ENCODE measurements at places on chromosomes 16 and 17. TPM values are rescaled to one million over a fixed set of nuclear protein-coding genes. Genes with fewer than 3 reads are reported as not detected.

DNA sequence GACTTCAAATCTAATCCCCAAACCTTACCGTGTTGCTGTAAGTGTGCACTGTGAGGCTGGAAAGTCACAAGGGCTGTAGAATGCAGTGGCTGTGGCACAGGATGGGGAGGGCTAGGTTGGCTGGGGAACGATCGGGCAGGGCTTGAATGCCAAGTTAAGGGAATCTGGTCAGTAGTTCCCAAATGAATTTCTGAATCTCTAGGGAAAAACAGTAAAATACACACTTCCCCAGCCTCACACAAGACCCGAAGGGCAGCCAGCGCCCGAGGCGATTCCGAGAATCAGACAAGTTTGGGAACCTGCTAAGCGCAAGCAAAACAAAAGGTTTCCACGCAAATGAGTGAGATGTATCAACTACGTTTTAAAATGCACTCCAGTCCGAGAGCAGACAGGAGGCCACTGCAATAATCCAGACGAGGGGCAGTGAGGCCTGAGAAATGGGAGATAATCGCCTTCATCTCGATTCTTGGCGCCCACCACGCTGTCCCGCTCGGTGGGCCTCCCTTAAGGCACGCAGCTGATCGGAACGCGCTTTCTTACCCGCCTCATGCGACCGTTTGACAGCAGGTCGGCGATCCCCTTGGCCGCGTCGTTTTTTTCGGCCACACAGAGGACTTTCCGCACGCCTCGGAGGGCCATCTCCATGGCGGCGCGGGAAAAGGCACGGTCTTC lies 599 bp downstream of the TOP3A start:
- H3K27ac ChIP-seq, result peak overlapping the region; percentile 100
- H3K4me3 ChIP-seq, result peak overlapping the region; percentile 94
- H3K36me3 ChIP-seq, result peaks cover 38% of the 10 kb centered on the region

DNA sequence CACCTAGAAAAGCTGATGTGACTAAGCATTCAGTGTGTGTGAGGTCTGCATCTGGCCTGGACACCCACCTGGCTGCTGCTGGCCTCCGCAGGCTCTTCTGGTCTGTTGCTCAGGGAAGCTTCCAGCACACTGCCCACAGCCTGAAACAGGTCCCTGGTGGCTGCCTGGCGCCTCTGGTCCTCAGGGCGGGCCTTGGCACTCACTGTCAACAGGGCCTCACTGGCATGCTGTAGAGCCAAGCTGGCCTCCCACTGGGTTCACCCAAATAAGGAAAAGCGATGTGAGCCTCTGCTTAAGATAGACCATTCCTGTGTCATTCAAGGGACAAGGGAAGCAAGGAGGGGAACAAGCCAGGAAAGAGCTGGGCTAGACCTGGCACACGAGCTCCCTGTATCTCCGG lies 70.6 kb upstream of the BCO1 start:
- no peaks in the 10 kb centered on the region for H3K36me3 ChIP-seq
- H3K27me3 ChIP-seq, result no peaks in the 10 kb centered on the region
- no peak for DNase-seq
- no peak overlapping the region for H3K4me3 ChIP-seq

- H3K27ac ChIP-seq, result no peak overlapping the region
- no peaks in the 10 kb centered on the region for H3K27me3 ChIP-seq
- H3K4me3 ChIP-seq, result no peak overlapping the region
Observed at GRCh38 chr16:84410361-84411138, 42.2 kb downstream of the ATP2C2 start.

GRCh38 chr16:30601966-30602365 lies 8.2 kb downstream of the ZNF689 start:
- DNase-seq, result no peak
- H3K27ac ChIP-seq, result 0 out of 2 replicates have a peak overlapping the region, but pooled peaks have one; percentile 18
- peaks cover 30% of the 10 kb centered on the region for H3K36me3 ChIP-seq
- no peaks in the 10 kb centered on the region for H3K27me3 ChIP-seq
- no peaks in the 10 kb centered on the region for H3K4me1 ChIP-seq

Gene CA4
- 5.4 TPM for total RNA-seq

Gene PRMT7
- 50.3 TPM for total RNA-seq

GRCh38 chr16:81035975-81036750 lies 521 bp downstream of the ATMIN start:
- peak; percentile 54 for DNase-seq
- H3K4me1 ChIP-seq, result peaks cover 11% of the 10 kb centered on the region
- peak overlapping the region; percentile 83 for H3K4me3 ChIP-seq
- peak overlapping the region; percentile 35 for H3K27ac ChIP-seq
- no peaks in the 10 kb centered on the region for H3K27me3 ChIP-seq
- peaks cover 29% of the 10 kb centered on the region for H3K36me3 ChIP-seq

- H3K4me1 ChIP-seq, result 0 out of 2 replicates have a peak, but pooled peaks cover 6% of the 10 kb centered on the region
- H3K27ac ChIP-seq, result no peak overlapping the region
- H3K27me3 ChIP-seq, result no peaks in the 10 kb centered on the region
- no peaks in the 10 kb centered on the region for H3K36me3 ChIP-seq
- DNase-seq, result no peak
- no peak overlapping the region for H3K4me3 ChIP-seq
Observed at GRCh38 chr16:53953336-53953735, 249.4 kb downstream of the FTO start.

DNA sequence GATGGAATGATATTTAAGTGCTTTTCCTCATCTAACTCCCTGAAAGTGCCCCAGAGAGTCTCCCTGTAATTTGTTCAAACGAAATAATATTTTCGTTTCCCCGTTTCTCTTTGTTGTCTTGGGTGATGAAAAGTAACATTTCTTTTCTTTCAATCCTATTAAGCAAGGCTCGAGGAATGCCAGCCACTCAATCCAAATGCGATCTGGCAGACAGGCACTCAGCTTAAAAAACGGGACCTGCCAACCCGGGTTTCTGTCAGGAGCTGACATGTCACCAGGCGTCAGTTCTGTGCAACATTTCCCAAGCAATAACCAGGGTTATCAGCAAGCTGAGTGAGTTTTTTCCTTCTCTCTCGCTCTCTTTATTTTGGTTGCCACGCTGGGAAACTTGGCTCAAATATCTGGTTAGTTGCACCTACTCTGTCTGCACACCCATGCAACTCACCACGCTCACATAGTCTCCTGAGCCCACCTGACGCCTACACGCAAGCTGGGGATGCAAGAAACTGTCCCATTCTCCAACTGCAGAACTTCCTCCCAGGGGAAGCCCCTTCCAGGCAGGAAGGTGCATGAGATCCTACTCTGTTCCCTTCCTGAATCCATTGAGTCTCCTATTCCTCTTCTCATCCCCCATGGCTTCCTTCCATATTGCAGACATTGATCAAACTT lies 208.2 kb downstream of the C16orf78 start:
- H3K4me3 ChIP-seq, result no peak overlapping the region
- H3K27me3 ChIP-seq, result no peaks in the 10 kb centered on the region
- peaks cover 35% of the 10 kb centered on the region for H3K4me1 ChIP-seq
- H3K27ac ChIP-seq, result peak overlapping the region; percentile 12
- no peak for DNase-seq

DNA sequence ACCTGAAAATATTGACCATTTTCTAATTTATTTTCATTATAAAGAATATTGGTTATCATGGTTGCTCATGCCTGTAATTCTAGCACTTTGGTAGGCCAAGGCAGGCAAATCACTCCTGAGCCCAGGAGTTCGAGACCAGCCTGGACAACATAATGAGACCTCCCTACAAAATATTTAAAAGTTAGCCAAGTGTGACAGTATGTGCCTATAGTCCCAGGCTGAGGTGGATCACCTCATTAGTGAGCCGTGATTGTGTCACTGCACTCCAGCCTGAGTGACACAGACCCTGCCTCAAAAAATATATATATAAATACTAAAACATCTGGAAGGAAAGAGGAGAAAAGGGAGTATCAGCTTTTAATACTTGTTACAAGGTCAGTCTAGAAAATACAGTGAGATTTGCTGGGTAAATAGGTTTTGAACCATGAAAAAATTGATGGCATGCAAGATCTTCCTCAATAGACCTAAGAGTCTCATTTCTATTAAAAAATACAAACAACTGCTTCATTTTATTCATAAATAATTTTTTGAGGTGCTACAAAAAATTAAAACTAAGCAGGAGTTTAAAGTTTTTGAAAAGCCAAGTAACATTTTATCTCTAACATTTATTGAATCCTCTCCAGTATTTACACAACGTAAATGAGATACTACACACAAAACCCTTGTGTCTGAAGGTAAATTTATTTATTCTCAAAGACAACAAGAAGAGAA lies 47.7 kb downstream of the TUBD1 start:
- peaks cover 72% of the 10 kb centered on the region for H3K4me1 ChIP-seq
- H3K36me3 ChIP-seq, result peaks cover 30% of the 10 kb centered on the region
- no peaks in the 10 kb centered on the region for H3K27me3 ChIP-seq
- H3K4me3 ChIP-seq, result no peak overlapping the region
- no peak for DNase-seq
- no peak overlapping the region for H3K27ac ChIP-seq

GRCh38 chr17:74117087-74117698 lies 86.3 kb upstream of the RPL38 start:
- no peak overlapping the region for H3K4me3 ChIP-seq
- peaks cover 46% of the 10 kb centered on the region for H3K4me1 ChIP-seq
- no peak for DNase-seq
- H3K27me3 ChIP-seq, result peaks cover 6% of the 10 kb centered on the region
- peaks cover 4% of the 10 kb centered on the region for H3K36me3 ChIP-seq
- H3K27ac ChIP-seq, result peak overlapping the region; percentile 63

- H3K4me3 ChIP-seq, result peak overlapping the region; percentile 72
- no peak overlapping the region for H3K27ac ChIP-seq
- H3K27me3 ChIP-seq, result peaks cover 59% of the 10 kb centered on the region
Observed at GRCh38 chr17:45222289-45222995, 757 bp downstream of the FMNL1 start.

DNA sequence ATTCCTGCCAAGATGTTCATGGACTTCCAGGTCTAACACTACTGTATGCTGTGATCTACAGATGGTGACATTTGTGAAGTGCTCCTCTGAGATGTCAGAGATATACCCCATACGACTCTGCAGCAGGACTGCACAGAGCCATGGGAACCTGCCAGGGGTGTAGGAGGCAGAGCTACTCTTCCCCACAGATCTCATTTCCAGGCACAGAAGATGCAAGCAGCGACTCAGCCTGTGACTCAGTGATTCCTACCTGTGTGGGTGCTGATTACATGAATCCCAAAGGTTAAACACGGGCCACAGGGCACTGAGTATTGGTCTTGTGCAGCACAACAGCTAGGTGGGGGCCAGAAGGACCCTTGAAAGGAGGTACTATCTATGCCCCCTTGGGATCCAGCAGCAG lies 137.0 kb upstream of the SOX9 start:
- no peaks in the 10 kb centered on the region for H3K36me3 ChIP-seq
- no peaks in the 10 kb centered on the region for H3K4me1 ChIP-seq
- H3K4me3 ChIP-seq, result no peak overlapping the region
- H3K27me3 ChIP-seq, result no peaks in the 10 kb centered on the region
- DNase-seq, result no peak
- no peak overlapping the region for H3K27ac ChIP-seq

Gene LGALS9B
- total RNA-seq, result not detected

Gene MSLN
- 0.46 TPM for total RNA-seq

Gene KRTAP2-1
- total RNA-seq, result not detected

GRCh38 chr17:51322390-51323029 lies 62.2 kb downstream of the UTP18 start:
- peaks cover 6% of the 10 kb centered on the region for H3K27me3 ChIP-seq
- peaks cover 16% of the 10 kb centered on the region for H3K36me3 ChIP-seq
- no peak overlapping the region for H3K27ac ChIP-seq
- DNase-seq, result no peak
- H3K4me3 ChIP-seq, result no peak overlapping the region

DNA sequence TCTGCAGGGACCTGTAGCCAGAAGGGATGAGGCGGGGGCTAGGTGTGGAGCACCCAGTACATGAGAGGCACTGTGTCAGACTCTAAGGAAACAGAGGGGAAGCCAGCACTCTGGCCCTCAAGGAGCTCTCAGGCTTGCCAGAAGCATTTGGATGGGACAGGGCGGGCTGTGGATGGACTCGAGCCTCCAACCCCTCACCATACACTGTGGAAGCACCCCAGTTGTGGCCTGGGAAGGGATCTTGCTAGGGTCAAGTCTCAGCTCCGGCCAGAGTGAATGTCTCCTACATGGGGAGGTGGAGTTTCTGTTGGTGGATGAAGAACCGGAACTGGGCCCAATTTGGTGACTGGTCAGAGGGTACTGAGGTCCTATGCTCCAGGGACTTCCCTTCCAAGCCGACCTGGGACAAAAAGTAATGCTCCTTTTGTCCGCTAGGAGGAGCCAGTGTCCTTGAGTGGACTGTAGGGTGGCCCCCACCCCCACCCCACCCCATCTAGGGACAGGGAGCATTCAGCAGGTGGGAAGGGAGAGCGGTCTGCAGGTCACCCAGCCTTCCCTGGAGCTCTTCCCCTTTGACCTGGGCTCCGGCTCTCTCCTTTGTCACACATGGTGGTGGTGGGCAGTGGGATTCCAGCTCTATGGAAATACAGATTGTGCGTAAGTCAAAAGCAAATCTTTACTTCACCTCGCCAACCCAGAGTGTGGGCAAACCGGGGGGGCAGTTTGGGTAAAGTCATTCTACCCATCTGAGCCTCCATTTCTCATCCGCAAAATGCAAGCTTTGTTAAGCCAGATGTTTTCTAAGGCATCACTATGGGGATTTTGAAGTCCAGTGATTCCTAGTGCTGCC lies 20.4 kb upstream of the PHB1 start:
- no peaks in the 10 kb centered on the region for H3K36me3 ChIP-seq
- H3K4me1 ChIP-seq, result peaks cover 26% of the 10 kb centered on the region
- no peak overlapping the region for H3K27ac ChIP-seq

Gene RTN4RL1
- total RNA-seq, result 0.72 TPM

- no peaks in the 10 kb centered on the region for H3K36me3 ChIP-seq
- no peaks in the 10 kb centered on the region for H3K27me3 ChIP-seq
- peak overlapping the region; percentile 20 for H3K27ac ChIP-seq
- no peak for DNase-seq
- H3K4me1 ChIP-seq, result peaks cover 20% of the 10 kb centered on the region
- no peak overlapping the region for H3K4me3 ChIP-seq
Observed at GRCh38 chr17:73293480-73293911, 18.3 kb downstream of the CDC42EP4 start.

DNA sequence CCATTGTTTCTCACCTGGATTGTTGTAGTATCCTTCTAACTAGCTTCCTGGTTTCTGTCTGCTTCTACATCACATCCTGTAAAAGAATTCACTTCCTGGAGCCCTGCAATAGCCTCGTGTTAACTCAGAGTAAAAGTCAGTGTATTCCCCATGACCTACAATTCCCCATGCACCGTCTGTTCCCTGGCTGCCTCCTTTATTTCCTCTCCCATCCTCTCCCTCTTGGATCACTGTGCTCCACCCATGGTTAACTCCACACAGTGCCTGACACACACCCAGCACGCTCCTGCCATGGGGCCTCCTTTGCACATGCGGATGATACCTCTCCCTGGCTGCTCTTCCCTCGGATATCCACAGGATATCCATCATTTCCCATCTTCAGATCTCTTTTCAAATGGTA lies 301.4 kb upstream of the IRX3 start:
- no peak overlapping the region for H3K4me3 ChIP-seq
- H3K36me3 ChIP-seq, result no peaks in the 10 kb centered on the region
- no peak for DNase-seq
- peaks cover 66% of the 10 kb centered on the region for H3K4me1 ChIP-seq
- H3K27ac ChIP-seq, result no peak overlapping the region
- peaks cover 25% of the 10 kb centered on the region for H3K27me3 ChIP-seq

Gene KRT33A
- total RNA-seq, result not detected

GRCh38 chr16:1481906-1482835 lies 6.6 kb downstream of the PTX4 start:
- H3K27me3 ChIP-seq, result peaks cover 24% of the 10 kb centered on the region
- H3K27ac ChIP-seq, result no peak overlapping the region
- no peaks in the 10 kb centered on the region for H3K4me1 ChIP-seq
- no peak for DNase-seq
- no peaks in the 10 kb centered on the region for H3K36me3 ChIP-seq

- H3K36me3 ChIP-seq, result peaks cover 10% of the 10 kb centered on the region
- H3K4me1 ChIP-seq, result no peaks in the 10 kb centered on the region
- no peak overlapping the region for H3K4me3 ChIP-seq
- no peak for DNase-seq
Observed at GRCh38 chr17:60293580-60294335, 98.2 kb downstream of the USP32 start.

Measured in WTC11 (cell line).